Spinal cord (tissue), 10 donors: ENCODE measurements at places on chromosomes 3 and 15.

- DNase-seq, result peak; percentile 54
Observed at GRCh38 chr3:62873761-62874710, 1.2 kb downstream of the CADPS start.

DNA sequence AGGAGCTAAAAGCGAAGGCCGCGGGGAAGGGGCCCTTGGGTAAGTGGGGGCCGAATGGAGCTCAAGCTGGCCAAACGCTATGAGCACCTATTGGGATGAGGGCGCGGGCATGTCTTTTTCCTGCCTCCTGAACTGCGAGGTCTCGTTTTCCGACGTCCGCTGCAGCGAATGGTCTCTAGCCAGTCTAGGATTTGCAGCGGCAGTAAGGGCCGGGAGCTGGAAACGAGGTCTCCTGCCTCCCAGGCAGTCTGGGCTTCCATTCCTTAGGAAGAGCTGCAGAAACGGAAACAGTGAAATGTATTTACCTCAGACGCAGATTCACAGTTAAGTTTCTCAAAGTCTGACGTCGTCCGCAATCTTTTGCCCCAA, 517 bp downstream of the TMA7 start:
- no peak for DNase-seq

DNA sequence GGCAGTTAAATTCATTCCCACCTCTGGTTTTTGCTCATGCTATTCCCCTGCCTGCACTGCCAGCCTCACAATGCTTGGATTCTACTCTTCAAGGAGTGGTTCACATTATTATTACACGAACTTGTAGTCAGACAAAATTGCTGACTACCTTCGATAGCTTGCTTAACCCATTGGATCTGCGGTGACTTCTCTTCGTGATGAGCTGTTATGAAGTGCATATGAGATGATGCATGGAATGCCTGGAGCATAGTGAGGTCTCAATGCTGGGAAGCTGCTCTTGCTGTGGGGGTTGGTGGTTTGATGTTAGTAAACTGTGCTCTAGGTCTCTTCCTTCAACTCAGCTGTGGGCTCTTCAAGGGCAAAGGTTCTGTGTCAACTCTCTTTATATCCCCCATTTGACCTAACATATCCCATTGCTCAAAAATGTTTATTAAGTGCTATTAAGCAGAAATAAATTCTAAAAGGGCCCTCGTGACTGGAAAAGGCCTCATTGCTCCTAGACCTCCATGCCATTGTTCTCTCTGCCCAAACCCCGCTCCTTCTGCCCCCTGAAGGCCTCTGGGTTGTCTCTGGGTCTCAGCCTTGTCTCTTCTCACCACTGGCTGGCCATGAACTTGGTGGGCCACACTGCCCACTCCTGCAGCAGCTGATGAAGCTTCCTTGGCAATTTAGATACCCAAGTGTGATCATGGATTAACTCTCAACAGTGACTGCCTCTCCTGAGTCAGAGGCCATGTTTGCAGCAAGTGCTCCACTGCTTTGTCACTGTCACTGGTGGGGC, 4.5 kb upstream of the SLCO2A1 start:
- DNase-seq, result no peak

DNA sequence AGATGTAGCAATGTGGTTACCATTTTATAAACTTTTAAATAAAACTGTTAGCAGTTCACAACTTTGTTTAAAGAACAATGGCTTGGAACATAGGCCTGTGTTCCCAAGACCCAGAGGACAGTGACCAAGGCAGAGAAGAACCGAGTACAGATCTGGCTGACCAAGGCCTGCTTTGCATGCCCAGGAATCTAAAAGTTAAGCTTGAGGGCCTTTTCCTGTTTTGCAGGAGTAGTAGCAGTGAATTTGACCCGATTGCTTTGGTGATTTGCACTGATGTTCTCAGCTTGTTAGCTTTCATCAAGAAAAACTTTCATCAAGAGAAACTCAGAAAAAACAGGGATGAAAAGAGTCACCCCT, 9.9 kb downstream of the FILIP1L start:
- no peak for DNase-seq

- DNase-seq, result no peak
Observed at GRCh38 chr3:9638155-9638554, 11.2 kb upstream of the MTMR14 start.

DNA sequence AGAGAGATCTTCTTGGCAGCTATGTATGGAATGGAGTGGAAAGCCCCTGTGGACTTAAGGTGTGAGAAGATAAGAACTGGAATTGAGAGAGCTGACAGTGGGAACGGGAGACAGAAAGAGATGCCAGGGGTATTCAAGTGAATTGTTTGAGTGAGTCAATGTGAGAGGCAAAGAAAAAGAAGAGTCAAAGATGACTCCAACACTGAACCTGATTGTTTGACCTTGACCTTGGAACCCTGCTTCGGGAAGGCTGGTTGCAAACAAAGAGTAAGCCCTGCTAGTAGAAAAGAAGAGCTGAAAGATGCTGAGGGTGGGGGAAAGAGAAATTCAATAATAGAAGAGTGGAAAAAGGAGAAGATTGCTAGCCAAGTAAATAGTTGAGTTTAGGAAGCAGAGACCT, 238.6 kb downstream of the BBX start:
- DNase-seq, result no peak

DNA sequence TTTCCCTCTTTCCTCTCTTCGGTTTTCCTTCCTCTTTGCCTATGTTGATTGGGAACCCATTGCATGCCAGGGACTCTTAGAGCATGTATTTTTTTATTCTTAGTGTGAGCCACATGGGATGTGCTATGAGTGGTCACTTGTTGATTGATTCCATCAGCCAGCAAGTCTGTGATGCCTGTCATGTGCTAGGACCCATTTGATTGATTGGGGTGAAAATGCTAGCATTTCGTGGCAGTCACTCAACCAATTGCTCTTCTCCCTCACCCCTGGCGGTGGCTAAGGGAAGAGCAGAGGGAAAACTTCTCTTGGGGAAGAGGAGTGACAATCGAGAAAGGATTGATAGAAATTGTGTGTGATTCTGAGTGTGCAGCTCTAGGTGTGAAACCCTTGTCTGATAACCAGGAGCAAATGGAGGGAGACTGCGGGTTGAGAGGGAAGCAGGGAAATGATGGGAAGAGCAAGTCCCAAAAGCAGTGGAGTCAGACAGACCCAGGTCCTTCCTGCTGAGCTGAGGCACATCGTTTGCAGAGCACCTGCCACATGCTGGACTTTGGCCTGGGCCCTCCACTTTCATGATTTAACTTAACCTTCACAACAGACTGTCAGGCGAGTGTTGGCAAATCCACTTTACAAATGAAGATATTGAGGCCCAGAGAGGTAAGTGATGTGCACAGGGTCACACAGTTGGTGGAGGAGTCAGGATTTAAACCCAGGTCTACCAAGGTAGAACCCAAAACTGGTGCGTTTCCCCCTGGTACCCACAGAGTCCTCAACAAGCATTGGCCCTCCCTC, 40.0 kb downstream of the SLC6A11 start:
- no peak for DNase-seq

DNA sequence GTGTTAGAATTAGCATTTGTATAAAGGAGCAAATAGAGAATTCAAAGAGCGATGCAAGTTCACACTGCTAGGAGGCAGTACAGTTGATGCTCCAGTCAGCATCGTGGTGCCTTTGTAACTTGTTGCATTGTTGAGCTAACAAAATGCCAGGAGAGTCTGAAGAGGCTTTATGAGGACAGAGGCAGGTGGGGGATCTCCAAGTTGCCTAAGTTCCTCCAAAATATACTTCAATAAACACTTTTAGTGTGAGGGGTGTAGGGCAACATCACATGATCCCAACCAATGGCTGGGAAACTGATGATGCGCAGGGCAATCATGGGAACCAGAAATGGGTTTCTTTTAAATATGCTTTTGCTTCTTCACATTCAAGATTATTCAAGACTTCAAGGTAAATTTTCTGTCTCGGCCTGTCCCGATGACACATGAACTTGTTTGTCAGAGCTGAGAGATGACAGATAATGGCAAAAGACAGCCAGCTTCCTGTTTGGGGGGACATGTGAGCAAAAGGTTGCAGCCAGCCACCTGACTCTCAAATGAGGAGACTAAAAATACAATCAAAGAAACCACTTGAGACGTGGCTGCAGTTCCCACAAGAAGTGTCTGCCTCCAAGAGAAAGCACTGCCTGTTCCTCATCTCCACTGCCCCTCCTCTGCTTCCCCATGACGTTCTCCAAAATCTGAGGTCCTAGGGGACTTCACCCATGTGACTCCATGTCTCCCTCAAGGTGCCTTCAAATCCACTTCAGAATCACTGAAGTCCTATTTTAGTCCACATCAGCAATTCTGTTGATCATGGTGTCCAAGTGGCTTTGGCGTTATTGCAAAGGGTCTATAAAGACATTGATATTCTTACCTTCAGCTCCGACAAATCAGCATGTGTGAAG, 39.3 kb downstream of the KLHL6 start:
- DNase-seq, result no peak

DNA sequence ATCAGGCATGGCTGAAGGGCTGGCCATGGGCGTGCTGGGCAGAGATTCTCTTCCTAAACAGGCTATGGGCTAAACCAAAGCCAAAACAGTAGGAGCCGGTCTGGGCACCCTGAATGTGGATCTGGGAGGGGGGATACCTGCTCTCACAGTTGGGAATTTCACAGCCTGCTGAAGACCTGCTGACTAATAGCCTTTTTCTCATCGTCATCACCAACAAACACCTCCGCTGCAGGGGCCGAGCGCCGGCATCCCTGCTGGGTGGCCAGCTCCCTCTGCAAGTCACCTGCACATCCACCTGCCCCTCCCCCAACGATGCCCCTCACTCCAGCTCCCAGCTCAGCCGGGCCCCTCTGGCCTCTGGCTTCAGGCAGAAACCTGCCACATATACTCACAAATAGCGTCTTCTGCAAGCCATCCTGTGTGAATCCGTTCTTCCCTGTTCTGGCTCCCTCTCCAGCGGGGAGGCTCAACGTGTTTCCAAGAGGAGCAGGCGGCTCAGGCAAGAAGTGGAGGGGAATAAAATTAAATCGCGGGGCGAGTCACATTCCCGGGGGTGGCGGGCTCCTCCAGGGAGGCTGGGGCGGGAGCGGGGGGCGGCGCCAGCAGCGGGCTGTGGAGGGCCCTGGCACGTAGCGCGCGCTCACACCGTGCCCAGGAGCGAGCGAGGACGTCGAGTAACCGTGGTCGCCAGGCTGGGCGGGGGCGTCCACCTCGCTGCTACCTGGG, 466 bp downstream of the IQSEC1 start:
- DNase-seq, result no peak
